ENCODE measurements at places on chromosomes 3 and 15.

DNA sequence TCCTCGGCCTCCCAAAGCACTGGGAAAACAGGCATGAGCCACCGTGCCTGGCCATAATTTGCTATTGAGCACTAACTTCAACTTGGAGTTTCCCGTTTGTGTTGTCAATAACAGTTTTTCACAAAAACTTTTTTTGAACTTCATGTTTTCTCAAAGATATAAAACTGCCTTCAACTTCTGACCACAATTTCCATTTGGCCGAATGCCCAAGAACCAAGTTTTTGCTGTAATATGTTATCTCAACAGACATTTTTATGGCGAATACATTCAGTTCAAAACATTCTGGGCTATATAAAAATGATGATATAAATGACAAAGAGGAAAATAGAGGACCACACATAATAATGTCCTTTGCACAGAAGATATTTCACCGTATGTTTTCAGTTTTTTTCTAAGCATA, 56.4 kb downstream of the NEDD4 start:
- no peak for DNase-seq

- DNase-seq = no peak
Measured at GRCh38 chr3:171345107-171345843, 114.9 kb downstream of the TNIK start.

DNA sequence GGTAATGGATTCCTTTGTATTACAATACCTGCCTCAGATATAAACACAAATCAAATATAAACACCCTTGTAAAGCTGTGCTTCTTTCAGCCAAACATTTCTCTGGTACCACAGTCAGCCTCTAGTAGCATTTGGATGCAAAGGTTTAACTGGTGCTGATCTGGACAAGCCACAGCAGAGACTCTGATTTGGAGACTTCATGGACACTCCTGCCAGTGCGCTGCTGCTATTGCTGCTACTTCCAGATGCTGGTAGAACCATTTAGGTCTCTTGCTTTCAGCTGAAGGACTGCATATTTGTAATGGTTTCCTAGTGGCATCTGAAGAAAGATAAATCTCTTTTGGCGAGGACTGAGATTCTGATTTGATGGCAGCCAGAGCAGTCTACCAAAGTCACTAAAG, 36.9 kb downstream of the NCK1 start:
- no peak for DNase-seq

GRCh38 chr3:120018299-120018698, 75.9 kb downstream of the GSK3B start:
- DNase-seq = no peak

- DNase-seq = no peak
Measured at GRCh38 chr3:25412269-25412668, 15.8 kb upstream of the RARB start.

DNA sequence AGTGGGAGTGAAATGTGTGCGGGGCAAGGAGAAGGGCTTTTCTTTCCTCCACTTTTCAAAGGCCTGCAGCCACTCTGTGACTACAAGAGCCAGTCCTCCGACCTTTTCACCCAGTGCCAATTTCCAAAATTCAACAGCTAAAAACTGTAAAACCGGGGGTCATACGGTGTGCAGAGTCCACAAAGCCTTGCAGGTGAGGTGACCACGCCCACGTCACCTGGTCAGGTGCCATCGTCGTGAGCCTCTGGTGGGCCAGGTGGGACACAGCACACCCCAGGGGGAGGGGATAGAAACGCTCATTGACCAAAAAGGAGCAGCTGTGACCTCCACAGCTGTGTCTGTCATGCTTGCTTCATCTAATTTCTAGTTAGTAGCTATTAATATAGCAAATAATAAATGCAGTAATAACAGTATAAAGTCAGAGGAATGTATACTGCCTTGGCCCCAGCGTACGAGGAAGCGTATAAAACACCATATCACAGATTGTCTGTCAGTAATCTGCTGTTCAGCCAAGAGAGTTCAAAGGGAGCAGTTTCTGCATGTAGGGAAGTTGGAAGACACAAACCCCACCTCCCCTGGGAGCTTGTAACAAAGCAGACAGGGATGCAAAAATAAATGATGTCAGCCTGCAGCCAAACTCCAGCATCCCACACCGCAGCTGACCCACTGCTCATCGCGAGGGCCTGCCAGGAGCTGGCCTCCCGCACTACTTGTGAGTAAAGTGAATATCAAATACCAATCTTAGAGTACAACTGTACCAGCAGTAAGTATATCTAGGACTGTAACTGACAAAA, 86.7 kb downstream of the VGLL4 start:
- no peak for DNase-seq

- DNase-seq = no peak
Measured at GRCh38 chr15:53115563-53115962, 325.4 kb upstream of the ONECUT1 start.

DNA sequence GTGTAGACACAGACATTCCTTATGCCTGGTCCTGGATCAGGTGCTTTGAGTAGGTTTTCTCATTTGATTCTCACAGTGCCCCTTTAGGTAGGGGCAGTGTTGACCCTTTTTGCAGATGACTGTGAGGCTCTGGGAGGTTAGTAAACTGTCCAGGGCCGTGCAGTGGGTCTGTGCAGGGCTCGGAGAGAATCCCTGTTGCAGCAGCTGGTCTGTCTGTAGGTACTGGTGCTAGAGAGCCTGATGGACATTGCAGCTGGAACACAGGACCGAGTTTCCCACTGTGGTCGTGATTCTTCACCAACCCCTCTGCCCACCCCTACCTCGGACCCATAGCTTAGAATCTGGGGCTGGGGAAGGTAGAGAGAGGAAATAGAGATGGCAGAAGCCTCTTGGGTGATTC, 51.8 kb downstream of the CHCHD6 start:
- DNase-seq = no peak

GRCh38 chr3:196689941-196690660, 21.9 kb downstream of the CEP19 start:
- DNase-seq = no peak

- no peak for DNase-seq
Measured at GRCh38 chr3:157261000-157261399, 101.1 kb upstream of the CCNL1 start.

DNA sequence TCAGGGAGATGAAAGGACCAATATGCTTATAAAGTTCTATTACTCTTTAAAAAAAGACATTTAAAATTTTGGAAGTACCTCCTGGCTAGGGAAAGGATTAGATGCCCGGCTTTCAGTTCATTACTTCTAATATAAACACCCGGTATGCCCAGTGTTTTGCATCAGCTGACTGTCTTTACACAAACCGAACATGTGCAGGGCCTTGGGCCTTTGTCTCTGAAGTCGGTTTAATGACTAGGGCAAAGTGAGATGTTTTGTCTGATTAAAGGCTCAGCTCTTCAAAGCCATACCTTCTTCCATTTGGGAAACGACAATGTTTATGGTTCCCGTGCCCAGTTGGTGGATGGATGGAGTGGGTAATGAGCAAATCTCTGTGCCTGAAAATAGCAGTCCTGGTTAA, 179.3 kb upstream of the LRTM1 start:
- DNase-seq = no peak

DNA sequence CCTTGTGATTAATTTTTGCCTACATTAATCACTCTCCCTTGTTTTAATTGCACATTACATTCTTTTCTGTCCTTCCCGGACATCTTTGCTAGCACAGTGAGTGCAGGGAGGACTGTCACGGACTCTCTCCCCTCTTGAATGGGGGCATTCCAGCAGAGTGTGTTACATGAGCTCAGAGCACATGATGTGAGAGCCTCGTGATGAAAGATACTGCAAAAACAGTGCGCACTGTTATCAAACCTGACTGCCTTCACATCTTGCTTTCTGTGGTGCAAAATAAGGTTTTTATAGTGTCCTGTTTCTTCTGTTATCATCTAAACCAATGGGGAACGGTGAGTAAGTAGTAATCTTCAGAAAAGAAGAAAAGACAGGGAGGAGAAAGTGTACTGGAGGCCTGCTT, 167.5 kb downstream of the PGPEP1L start:
- DNase-seq = no peak

- DNase-seq = no peak
Measured at GRCh38 chr3:184031187-184031792, at the start of gene HTR3D. Gene HTR3D (plus strand): TSS chr3:184031742. CDS start chr3:184031742, 0 bp downstream.

DNA sequence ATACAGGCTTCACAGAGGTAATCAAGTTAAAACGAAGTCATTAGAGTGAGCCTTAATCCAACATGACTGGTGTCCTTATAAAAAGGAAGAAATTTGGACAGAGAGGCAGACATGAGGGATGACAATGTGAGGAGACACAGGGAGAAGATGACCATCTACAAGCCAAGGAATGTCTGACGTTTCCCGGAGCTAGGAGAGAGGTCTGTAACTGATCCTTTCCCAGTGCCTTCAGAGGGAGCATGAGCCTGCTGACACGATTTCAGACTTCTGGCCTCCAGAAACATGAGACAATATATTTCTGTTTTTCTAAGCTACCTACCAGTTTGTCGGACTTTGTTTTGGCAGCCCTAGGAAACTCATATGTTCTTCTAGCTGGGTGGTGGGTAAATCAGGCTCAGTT, 15.1 kb downstream of the TM4SF1 start:
- DNase-seq = no peak

GRCh38 chr3:58028902-58029301, 20.7 kb downstream of the FLNB start:
- no peak for DNase-seq

- no peak for DNase-seq
Measured at GRCh38 chr3:182261041-182261440, 532.3 kb upstream of the ATP11B start.

GRCh38 chr15:69540622-69541021, 88.0 kb downstream of the RPLP1 start:
- DNase-seq = no peak

GRCh38 chr3:62171789-62172188, 201.6 kb downstream of the FEZF2 start:
- no peak for DNase-seq

DNA sequence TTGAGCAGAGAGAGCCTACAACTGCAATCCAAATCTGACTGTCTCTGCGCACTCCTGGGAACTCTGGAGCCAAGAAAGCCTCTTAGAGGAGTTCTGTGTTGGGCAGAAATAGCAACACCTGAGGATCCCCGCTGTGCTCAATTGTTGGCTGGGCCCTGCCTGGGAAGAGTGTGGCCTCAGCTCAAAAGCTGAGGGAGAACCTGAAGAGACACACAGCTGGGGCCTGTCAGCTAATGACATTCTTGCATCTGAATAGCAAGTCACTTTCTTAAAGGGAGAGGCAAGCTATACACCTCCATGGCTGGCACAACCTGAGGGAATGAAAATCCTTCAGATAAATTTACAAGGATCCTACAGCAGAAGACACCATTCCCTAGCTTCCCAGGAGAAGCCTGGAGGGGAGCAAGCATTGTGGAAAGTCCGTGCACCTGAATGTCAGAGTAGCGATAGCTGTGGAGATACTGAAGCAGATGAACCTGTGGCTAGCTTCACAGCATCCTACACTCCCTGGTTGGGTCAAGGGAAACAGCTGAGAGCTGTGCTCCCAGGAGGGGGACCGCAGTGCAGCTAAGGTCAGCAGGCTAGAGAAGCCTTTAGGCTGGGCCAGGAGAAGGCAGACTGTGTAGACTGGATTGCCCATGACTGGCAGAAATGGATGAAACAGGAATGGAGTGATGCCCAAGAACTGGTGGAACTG, 159.9 kb upstream of the PFN2 start:
- DNase-seq = no peak

DNA sequence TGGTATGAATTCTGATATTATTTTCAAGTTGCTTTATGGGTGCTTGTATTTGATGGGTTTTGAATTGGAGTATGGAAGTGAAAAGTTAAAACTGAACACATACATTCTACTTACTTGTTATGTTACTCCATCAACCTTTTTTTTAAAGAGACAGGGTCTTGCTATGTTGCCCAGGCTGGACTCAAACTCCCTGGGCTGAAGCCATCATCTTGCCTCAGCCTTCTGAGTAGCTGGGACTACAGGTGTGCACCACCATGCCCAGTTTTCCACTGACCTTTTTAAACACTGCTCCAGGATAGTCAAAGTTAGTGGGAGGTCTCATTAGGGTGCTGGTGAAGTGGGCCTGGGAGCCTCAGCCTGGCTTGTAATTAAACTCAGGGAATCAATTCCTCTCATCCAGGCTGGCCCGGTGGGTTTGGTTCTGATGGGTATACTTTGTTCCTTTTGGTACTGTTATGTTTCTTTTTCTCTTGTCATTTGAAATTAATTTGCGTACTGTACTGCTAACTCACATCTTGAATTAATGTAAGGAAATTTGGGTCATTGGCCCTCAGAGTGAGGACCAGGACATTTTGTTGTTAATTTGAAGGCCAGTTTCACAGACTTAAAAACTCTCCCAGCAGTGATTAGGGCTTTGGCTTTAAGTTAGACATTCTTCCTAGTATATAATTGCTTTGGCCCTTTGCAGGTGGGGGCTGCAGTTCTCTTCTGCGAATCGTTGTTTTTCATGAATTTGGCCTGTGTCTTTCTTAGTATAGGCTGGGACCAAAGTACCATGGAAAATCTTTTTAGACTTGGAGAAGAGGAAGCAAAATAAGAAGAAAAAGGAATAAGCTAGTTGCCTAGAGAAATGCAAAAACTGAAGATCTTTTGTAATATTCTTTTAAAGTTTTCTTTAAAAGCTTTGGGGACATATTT, 66.9 kb downstream of the FNDC3B start:
- no peak for DNase-seq

GRCh38 chr3:63952248-63952594, 40.0 kb upstream of the SCAANT1 start:
- DNase-seq = no peak

- DNase-seq = no peak
Measured at GRCh38 chr3:174442302-174442682, 416.8 kb upstream of the NAALADL2 start.

- DNase-seq = no peak
Measured at GRCh38 chr15:99863550-99864198, 130.4 kb upstream of the LYSMD4 start.

DNA sequence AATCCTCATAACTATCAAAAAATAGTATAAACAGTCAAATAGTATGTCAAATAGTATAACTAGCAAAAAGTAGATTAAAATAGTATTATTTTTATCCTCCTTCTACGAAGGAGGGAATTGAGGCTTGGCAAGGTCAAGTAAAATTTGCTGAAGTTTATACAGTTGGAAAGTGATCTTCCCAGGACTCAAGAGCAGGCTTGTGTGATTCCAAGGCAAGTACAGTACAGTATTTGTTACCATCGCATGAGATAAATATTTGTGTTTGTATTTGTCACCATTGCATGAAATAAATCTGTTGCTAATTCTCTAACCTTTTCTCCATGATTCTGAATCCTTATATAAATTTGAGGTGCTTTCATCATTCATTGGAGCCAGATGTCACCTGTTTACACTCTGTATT, 28.9 kb downstream of the SH3GL3 start:
- no peak for DNase-seq

- no peak for DNase-seq
Measured at GRCh38 chr15:65952391-65953053, 83.2 kb downstream of the RAB11A start.

- DNase-seq = peak; percentile 5
Measured at GRCh38 chr3:46368569-46368968, 2.2 kb upstream of the CCR5 start.

- no peak for DNase-seq
Measured at GRCh38 chr15:57108296-57108695, 189.9 kb downstream of the TCF12 start.

GRCh38 chr15:62254137-62254934, 89.3 kb upstream of the C2CD4B start:
- peak; percentile 5 for DNase-seq
